ENCODE measurements at places on chromosomes 13 and 19.
A peak's percentile ranks its signal among the peaks of the same experiment; 100 is the strongest.

DNA sequence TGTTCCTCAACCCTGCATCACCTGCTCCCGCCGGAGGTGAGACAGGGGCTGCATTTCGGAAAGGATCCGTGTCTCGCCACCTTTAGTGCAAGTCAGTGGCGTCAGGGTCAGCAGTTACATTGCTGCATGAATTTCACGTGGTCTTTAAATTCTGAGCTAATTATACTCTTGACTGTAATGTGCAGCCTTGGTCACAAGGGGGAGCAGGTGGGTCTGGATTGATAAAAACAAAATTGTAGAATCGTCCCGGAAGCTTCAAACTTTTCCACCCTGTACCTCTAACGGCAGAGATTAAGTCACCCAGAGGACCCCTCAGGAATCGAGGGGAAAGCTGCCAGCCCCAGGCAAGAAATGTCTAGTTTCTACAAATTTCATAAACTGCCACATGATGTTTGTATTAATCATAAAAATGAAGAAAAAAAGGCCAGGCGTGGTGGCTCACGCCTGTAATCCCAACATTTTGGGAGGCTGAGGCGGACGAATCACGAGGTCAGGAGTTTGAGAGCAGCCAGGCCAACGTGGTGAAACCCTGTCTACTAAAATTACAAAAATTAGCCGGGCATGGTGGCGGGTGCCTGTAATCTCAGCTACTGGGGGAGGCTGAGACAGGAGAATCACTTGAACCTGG is 20.2 kb downstream of the BBC3 start:
- DNase-seq, result peak; percentile 71

DNA sequence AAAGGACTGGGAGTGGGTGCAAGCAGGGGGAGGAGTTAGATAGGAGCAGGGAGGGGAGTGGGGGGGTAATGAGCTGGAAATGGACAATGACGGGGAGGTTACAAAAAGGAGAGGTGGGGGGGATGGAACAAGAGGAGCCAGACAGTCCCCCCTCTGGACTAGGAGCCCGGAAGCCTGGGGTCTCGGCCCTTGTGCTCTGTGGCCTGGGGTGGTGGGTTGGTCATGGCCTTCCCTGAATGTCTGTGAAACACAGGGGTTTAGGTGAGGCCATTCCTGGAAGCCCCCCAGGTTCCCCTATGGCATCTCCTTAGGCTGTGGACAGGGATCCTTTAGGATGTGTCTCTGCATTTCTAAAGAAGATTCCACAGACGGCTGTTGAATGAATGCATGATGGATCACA is 12.1 kb downstream of the KCNC3 start:
- DNase-seq, result no peak

DNA sequence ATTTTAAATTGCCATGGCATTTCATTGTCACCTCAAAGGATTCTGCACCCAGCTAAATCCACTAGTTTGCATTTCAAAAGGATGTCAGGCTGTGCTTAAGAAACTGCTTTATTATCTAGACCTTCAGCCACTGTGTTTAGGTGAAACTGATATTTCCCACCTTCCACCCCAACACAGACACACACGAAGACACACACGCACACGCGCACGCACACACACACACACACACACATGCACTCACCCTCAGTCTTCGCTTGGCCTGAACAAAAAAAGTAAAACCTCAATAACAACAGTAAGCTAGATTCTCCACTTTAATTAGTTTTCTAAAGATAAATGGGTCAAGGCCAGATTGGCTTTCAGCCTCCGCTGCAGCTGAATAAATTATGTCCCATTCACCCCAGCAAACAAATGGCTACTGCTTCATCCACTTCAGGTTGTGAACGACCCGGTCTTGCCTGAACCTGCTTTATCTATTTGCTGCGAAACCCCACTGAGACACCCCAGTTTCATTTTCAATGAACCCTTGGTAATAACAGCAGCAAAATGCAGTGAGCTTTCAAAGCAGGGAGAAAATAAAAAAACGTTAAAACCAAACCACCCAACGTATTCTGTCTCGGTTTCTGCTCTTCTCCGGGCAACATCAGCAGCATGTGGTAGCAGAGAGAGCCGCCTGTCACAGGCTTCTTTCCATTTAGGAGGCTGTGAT is 166.8 kb downstream of the DCT start:
- DNase-seq, result no peak

DNA sequence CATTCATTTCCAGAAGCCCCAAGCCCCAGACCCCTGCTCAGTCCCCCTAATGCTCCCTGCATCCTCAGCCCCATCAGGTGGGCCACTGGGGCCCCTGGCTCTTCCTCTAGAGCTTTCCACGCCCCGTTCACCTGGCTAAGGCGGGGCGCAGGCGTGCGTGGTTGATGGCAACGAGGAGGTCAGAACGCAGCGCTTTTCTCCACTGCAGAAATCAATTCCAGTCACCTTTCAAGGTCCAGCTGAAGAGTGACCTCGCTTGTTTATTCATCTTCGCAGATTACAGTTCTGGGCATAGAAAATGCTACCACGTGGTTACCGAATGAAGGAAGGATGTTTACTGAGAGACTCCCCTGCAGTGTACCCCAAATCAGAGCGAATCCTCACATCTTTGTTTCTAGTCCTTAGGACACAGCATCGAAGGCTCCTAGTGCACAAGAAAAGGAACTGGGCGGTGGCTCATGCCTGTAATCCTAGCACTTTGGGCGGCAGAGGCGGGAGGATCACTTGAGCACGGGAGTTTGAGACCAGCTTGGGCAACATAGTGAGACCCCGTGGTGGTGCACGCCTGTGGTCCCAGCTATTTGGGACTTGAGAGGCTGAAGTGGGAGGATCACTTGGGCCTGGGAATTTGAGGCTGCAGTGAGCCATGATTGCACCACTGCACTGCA is 828 bp upstream of the PBX4 start:
- DNase-seq, result no peak

DNA sequence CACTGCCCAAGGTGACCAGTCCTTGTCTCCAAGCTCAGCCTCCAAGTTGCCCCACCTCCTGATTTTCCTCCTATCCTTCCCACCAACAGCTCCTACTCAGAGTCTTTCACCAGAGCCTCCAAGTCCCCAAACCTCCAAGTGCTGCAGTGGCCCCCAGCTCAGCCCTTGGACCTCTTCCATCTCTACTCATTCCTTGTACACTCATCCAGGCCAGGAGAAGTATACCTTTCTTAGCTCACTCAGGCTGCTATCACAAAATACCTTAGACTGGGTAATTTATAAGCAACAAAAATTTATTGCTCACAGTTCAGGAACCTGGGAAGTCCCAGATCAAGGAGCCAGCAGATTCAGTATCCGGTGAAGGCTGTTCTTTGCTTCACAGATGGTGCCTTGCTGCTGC is 11.3 kb downstream of the ATP7B start:
- DNase-seq, result no peak

- no peak for DNase-seq
These were observed 3.7 kb upstream of the ARHGAP45 start for GRCh38 chr19:1063030-1063908.

DNA sequence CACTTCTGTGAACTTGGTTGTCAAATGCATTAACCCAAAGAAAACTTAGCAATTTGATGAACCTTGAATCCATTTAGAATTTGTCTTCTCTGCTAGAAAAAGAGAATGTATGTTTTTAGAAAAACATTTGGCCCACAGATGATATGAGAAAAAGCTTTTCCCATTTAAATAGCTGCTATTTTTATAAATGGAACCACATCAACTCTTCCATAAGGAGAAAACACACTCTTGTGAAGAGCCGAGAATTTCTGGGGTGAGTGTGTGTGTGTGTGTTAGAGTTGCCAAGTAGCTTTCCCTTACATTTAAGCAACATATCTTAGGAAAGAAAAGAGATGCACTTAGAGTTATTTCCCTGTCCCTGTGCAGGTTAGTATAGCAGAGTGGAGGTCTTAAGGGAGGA is 322.8 kb downstream of the ITGBL1 start:
- no peak for DNase-seq

DNA sequence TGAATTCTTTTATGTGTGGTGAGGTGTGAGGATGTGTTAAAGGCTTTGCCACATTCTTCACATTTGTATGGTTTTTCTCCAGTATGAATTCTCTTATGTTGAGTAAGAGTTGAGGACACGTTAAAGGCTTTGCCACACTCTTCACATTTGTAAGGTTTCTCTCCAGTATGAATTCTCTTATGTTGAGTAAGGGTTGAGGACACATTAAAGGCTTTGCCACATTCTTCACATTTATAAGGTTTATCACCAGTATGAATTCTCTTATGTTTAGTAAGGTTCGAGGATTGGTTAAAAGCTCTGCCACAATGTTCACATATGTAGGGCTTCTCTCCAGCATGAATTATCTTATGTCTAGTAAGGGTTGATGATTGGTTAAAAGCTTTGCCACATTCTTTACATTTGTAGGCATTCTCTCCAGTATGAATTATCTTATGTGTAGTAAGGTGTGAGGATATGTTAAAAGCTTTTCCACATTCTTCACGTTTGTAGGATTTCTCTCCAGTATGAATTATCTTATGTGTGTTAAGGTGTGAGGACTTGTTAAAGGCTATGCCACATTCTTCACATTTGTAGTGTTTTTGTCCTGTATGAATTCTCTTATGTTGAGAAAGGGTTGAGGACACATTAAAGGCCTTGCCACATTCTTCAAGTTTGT is 27.1 kb downstream of the ZNF724 start:
- no peak for DNase-seq

DNA sequence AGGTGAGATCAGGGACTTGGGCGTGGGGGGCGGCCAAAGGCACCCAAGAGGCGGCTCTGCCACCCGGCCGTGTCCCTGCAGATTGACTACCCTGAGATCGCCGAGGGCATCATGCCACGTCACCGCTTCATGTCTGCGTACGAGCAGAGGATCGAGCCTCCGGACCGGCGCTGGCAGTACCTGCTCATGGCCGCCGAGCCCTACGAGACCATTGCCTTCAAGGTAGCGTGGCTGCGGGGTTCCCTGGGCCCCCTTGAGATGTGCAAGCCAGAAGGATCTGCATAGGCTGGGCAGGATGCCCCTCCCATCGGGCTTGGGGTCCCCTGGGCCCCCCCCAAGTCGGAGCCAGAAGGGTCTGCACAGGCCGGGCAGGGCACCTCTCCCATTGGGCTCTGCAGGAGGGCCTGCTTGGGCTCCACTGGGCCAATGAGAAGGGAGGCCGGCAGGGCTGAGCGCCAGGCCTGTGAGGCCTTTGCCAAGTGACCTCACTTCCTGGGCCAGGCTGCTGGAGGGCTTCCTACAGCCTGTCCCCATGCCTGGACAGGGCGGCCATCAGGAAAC is 2.2 kb upstream of the AMH start:
- no peak for DNase-seq

DNA sequence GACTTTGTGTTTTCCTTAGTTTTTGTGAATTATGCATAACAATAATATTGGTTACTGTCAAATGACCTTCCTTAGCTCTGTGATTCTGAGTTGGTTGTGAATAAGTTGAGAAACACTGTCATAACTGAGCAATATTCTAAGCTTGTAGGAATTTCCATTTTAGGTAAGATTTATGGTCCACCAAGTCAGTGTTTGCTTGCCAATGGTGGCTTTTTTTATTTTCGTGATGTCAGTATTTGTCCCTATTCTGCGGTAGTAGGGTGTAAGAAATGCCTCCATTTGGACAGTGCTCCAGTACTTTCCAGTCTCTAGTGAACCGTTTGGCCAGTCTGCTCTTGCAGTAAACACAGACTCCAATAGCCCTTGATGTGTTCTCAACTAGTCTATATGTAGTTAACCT is 94.7 kb downstream of the FRY start:
- no peak for DNase-seq

GRCh38 chr19:708154-709143 is at the start of gene PALM:
PALM (plus strand) TSS chr19:708935; CDS start chr19:709147, 212 bp downstream.
- DNase-seq, result no peak

- no peak for DNase-seq
These were observed 105.8 kb downstream of the DPF1 start for GRCh38 chr19:38118176-38118575.

DNA sequence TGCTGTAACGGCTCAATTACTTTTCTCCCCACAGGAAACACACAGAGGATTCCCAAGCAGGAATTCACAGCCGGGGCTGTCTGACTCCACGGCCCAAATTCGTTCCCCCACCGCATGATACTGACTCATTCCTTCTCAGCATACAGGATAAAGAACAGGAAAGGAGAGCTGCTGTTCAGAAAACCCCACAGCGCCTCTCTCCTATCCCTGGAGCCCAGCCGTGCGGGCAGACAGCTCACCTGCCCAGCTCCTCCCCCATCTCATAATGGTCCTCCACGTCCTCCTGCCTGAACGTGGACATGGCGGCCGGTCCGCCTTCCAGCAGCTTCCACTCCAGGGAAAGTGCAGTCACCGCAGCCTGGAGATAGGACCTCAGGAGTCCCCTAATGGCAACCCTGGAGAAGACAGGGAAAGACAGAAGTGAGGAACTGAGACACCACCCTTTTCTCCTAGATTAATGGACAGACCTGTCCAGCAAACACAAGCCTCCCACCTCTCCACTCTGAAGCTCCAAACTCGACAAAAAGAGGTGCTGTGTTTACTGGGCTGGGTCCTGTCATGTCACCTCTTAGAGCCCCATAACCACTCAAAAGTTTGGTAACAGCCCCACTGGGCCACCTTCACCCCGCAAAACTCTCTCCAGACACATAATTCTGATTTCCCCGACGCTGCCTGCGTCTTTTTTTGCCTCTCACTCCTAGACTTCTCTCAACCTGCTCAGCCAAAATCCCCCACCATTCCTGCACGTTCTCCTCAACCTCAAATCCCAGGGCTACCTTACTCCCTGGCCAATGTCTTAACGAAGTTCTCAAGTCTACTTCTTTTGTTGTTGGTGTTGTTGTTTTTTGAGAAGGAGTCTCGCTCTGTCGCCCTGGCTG is 1.2 kb downstream of the DAPK3 start:
- no peak for DNase-seq

- no peak for DNase-seq
These were observed 14.4 kb downstream of the ARHGAP35 start for GRCh38 chr19:46875234-46875633.

DNA sequence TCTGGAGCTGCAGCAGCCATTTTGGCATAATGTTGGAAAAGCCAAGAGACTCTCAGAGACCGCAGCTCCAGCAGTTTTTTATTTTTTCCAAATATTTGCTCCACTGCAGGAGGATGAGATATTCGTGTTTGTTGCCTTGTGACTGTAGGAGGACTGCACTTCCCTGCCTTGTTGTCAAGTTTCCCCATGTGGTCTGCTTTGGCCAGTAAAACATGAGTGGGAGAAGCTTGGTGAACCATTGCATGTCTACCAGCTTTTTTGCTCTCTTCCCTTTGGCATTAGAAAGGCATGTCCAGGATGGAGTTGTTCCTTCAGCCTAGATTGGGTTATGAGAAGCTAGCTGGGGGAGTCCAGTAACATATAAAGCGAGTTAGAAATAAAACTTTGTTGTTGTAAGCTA is 47.7 kb upstream of the ALOX5AP start:
- DNase-seq, result no peak

DNA sequence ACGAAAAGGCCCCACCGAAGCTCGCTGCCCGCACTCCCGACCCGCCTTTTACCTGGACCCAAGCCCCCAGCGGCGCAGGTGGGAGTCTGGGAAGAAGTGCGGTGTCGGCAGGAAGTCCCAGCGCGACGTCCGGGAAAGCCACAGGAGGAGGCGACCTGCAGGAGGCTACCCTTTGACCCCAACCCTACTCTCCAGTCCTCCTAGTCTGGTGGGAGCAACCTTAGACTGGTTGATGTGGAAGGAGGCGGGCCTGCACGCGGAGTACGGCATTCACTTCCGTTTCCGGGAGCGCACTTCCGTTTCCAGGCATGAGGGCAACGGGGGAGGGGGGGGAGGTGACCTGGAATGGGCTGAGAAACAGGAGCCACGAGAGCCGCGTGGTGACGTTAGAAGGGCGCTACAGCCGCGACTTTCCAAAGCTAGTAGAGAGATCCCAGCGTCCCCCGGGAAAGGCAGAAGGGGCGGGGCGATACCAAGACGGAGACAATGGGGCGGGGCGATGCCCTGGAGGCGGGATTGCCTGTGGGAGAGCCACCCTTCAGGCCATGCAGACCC is 28.5 kb downstream of the ZNF266 start:
- DNase-seq, result peak; percentile 65

- DNase-seq, result no peak
These were observed 47.0 kb downstream of the ESD start for GRCh38 chr13:46749951-46750350.
